ENCODE measurements at places on chromosomes 6 and 20. TPM values are rescaled to one million over a fixed set of nuclear protein-coding genes. Genes with fewer than 3 reads are reported as not detected.

GRCh38 chr6:32792901-32793435, 23.8 kb downstream of the HLA-DOB start:
- no peak for DNase-seq
- H3K4me3 ChIP-seq, result no peak overlapping the region
- no peaks in the 10 kb centered on the region for H3K36me3 ChIP-seq
- no peak overlapping the region for H3K27ac ChIP-seq

GRCh38 chr20:49261173-49261572, 16.7 kb downstream of the ZNFX1 start:
- peaks cover 6% of the 10 kb centered on the region for H3K4me1 ChIP-seq
- H3K36me3 ChIP-seq, result peaks cover 68% of the 10 kb centered on the region
- no peak for DNase-seq
- H3K27me3 ChIP-seq, result no peaks in the 10 kb centered on the region
- H3K27ac ChIP-seq, result no peak overlapping the region
- no peak overlapping the region for H3K4me3 ChIP-seq

DNA sequence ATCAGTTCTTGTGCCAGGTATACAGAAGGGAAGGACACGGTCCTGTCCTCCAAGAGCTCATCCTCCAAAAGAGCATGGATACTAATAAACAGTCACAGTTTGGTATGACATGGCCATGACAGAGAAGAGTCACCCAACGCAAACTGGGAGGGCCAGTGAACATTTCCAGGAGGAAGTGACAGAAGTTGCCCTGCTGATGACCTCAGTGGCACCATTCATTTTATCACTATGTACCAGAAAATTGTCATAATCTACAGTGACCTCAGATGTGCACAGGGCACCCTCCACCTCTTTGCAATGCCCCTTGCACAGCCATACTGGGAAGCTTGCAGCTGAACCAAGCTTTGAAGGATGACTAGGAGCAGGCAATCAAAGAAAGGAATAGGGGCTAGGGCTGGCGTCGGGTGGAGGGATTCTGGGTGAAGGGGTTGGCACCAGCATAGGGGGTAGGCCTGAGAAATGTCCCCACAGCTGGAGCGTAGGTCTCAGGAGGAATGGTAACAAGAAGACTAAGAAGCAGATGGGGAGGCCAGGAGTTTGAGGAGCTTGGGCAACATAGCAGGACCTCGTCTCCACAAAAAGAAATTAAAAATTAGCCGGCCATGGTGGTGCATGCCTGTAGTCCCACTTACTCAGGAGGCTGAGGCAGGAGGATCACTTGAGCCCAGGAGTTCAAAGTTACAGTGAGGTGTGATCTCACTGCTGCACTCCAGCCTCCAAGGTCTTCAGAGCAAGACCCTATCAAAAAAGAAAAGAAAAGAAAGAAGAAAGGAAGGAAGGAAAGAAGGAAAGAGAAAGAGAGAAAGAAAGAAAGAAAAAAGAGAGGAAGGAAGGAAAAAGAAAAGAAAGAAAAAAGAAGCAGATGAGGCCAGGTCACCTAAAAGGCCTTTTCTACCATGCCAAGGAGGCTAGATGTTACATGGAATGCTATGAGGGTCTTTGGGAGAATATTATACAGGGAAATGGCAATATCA, 65.3 kb upstream of the SNX9 start:
- no peak overlapping the region for H3K27ac ChIP-seq
- H3K4me3 ChIP-seq, result no peak overlapping the region
- peak; percentile 77 for DNase-seq
- peaks cover 25% of the 10 kb centered on the region for H3K4me1 ChIP-seq

GRCh38 chr20:13690943-13691342, 52.2 kb upstream of the TASP1 start:
- H3K36me3 ChIP-seq, result no peaks in the 10 kb centered on the region
- H3K27ac ChIP-seq, result no peak overlapping the region
- no peaks in the 10 kb centered on the region for H3K27me3 ChIP-seq
- no peak for DNase-seq

Gene INSM1
- not detected for total RNA-seq

Gene HLA-DQB1
- not detected for total RNA-seq

Gene LTB
- not detected for total RNA-seq
